NCI-H774 (cell line): ENCODE measurements at places on chromosomes 5 and 9.
A peak's percentile ranks its signal among the peaks of the same experiment; 100 is the strongest.

DNA sequence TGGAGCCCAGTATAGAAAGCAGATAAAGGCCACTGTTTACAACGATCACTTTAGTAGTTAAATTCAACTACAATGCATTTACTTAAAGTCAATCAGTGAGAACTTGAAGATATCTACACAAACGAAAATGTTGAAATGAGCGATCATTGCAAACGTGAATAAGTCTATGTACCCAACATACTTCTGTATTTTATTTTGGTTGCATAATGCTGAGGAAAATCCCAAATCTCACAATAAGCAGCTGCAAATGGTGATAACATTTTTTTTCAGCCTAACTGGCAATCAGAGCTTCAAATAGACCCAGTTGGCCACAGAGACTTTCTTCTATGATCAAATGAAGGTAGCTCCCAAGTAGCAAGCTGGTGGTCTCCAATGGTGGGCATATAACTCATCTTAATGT lies 32.1 kb downstream of the PDGFRB start:
- no peak for DNase-seq

DNA sequence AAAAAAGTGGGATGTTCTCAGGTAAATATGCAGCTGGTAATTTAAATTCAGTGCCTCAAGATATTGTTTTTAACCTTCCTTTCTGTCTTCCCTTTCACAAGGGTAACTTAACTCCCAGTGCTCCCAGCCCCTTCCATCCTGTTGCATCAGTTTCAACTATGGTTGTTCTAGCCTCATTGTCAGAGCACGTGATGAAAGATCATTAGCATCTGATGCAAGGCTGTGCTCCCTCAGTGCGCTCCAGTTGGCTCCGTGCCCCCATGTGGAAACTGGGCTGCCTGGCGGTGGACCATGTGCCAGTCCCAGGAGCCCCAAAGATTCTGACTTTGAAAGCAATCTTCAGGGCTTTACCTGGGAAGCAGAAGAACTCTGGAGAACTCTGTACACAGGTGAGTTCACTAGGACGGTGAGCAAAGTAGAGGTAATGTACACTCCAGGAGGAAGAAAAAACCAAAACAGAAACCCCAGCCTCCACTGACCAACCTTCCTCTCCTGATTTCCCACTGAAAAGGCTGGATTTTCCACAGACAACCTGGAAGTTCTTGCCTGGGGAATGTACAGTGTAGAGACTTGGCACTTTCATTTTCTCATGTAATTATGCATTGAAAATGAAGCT lies 96.9 kb downstream of the SLC1A3 start:
- DNase-seq, result no peak

DNA sequence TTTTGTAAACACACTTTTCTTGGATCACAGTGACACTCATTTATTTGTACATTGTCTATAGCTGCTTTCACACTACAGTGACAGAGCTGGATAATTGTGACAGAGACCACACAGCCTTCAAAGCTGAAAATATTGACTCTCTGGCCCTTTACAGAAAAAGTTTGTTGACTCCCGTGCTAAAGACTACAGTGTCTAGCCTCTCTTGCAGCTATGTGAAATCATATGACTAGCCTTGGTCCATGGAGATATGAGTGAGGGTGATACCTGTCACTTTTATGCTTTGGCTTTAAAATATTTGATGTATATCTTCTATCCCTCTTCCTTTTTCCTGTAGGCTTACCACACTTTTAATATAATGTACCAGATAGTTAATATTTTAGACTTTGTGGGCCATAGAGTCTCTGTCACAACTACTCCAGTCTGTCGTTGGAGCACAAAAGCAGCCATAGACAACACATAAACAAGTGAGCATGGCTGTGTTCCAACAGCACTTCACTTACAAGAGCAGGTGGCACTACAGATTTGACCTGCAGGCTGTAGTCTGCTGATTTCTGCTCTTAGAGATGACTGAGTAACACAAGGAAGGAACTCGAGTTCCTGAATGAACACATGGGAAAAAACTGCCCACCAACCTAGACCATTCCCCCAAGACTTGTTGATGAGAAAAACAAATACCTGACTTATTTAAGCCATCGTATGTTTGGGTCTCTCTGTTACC lies 73.5 kb upstream of the ANKRD55 start:
- peak; percentile 31 for DNase-seq

DNA sequence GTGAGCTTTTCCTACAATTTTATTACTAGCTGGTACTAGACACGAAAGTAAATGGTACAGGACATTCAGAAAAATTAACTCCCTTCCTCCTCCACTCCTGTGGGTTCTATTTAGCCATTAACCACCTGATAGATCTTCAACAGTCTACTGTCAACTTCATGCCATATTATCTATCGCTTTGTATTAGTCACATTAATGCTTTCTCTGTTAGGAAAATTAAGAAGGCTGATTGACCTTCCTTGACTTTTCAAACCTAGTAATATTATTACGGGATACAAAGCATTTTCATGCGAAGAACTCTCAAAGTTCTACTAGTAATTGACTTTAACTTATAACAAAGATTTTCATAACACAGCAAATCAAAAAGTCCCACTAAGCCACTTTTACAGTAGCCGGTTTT lies 1.2 kb downstream of the TEX10 start:
- no peak for DNase-seq

DNA sequence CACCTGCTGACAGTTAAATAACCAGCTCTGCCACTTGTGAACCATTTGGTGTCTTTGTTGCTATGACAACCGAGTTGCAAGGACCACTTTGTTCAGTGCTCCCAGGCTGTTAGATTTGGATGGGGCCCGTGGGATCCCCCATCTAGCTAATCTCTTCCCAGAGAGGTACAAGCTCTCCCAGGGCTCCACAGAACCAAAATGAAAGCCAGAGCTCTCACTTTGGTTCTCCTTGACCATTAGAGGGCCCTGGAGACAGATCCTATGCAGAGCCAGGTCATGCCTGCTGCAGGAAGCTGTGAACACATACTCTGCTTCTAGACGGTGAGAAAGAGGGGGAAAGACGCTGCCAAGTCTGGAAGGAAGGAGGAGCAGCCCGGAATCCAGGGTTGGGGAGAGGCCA lies 224.6 kb downstream of the GABBR2 start:
- no peak for DNase-seq

DNA sequence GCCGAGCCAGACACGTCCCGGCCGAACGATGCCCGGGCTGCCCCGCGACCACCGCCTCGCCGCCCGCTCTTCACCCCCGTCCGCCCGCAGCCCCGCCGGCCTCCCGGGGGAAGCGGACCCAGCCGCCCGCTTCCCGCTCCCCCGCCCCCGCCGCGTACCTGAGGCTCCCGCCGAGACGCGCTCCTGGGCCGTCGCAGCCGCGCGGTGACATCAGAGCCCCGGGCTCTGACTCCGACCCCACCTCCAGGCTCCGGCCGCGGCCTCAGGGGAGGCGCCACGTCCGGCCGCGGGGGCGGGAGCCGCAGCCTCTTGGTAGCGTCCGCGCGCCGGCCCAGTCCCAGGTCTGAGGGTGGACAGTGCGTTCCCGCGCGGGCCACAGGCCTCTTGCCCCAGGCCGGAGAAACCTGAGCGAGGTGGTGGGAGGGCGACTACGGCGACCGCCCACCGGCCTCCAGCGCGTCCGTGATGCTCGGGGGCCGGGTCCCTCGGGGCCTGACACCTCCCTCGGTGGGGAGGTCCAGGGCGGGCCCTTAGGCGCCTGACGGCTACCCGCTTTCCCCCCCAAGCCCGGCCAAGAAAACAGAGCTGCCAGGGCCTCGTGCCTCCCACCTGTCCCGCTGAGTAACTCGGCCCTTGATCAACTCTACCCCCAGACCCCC lies at the start of gene SHROOM1:
Gene SHROOM1 (minus strand): TSS at position 212 of the 659 bp plus-strand sequence. CDS start 4,507 bp downstream, outside the sequence.
- peak; percentile 79 for DNase-seq

DNA sequence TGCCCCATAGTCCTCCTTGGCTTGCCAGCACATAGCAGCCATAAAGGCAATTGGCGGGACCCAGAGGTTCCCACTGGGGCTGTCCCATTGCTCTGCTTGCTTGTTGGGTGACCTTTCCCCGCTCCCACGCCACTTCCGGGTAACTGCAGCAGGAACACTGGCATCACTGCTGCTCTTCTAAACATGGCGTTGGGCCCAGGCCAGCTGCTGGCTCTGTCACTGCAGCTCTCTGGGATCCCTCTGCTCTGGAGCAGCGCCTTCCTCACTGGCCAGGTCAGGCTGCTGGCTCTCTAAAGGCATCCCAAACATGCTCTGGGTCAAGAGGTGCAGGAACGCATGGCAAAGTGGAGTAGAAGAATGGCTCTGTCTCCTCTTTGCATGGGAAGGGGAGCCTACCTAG lies 92.9 kb downstream of the DRD1 start:
- no peak for DNase-seq

DNA sequence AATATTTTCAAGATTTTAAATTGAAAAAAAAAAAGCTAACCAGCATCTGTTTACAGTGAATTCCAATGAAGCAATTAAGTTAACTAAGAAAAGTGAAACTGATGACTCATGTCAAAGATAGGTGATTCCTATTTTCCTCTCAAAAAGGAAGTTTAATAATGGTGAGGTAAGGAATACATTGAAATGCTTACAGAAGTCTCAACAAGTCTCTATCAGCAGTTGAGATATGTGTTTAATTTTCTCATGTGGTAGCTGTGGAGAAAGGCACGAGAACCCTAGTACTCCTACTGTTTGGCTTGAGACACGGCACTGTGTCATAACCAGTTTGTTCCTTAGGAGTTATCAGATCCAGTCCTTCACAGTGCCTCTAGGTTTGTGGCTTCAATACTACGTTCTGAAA lies 114.5 kb downstream of the SLC25A46 start:
- no peak for DNase-seq

DNA sequence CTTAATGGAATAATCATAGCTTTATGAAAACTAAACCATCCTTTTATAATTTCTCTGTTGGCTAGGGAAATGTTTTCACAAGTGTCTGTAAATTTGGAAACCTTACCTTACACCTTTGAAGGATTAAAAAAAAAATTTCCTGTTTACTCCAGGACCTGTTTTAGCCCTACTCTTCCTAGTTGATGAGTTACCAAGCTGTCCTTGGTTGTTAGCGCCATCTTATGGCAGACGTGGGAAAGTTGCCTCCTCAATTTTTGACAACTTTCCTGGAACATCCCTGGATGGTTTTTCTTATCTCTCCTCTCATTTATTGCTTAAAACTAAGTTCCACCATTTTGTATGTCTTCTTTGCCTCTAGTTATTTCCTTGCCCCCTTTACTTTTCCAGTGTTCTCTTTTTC lies 25.7 kb downstream of the ZSWIM6 start:
- DNase-seq, result no peak

GRCh38 chr5:675871-676698 lies 17.1 kb downstream of the TPPP start:
- DNase-seq, result no peak

DNA sequence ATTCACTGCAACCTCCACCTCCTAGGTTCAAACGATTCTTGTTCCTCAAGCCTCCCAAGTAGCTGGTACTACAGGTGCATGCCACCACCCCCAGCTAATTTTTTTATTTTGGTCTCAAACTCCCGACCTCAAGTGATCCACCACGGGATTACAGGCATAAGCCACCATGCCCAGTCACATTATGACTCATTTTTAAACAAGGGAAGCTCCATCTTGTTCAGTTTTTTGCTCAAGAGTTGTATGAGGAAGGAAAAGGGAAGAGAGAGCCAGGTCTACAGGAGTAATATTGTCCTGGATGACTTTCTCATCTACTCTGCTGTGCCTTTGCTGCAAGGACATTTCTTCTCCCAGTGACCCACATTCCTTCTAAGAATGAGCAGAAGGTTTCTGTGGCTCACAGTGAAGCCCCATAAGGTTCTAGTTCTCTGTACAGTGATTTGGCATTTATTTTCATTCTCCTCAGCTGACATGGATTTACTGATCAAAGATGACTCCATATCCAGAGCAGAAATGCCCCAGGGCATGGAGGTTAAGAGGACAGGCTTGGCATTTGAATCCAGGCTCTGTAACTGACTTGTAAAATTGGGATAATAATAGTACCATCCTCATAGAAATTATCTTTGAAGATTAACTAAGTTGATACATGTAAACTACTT lies 153.5 kb downstream of the CDH6 start:
- DNase-seq, result no peak

DNA sequence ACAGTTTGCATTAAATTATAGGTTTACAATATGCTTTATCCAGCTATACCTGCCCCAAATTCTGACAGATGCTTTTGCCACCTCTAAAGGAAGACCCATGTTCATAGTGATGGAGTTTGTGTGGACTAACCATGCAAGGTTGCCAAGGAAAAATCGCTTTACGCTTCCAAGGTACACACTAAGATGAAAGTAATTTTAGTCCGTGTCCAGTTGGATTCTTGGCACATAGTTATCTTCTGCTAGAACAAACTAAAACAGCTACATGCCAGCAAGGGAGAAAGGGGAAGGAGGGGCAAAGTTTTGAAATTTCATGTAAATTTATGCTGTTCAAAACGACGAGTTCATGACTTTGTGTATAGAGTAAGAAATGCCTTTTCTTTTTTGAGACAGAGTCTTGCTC lies 41.0 kb downstream of the FXN start:
- DNase-seq, result no peak

DNA sequence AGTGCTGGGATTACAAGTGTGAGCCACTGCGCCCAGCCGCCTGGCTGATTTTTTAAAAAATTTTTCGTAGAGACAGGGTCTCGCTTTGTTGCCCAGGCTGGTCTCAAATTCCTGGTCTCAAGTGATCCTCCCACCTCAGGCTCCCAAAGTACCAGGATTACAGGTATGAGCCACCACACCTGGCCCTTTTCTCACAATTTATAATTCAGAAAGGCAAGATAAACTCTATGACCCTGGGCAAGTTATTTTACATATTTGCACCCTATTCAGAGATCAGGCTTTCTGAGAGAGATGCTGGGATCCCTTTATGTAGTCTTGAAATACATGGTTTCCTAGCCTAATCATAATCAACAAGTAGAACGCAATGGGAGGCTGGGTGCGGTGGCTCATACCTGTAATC lies 20.6 kb downstream of the ZNF346 start:
- no peak for DNase-seq

GRCh38 chr5:97874491-97874890 lies 691.4 kb upstream of the RIOK2 start:
- DNase-seq, result no peak

- DNase-seq, result no peak
These were observed 42.1 kb downstream of the CLINT1 start for GRCh38 chr5:157816682-157817386.

DNA sequence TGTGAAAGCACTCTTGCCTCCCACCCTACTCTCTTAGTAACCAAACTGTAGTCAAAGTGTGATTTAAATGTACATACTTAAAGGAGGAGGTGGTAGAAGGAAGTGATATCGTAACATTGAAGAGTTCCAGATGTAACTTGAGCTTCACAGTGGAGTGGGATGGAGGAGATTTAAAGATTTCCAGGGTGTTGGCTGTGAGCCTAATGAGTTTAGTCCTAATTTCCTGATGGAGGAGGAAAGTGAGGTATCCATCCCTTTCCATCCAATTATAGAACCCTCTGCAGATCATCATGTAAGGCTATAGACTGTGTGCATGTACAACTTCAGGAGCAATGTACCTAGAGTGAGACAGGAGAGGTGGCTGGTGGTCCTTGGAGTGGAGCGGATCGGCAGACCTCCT lies 1163.9 kb upstream of the SEMA6A start:
- DNase-seq, result no peak
